ENCODE measurements at places on chromosomes 1 and 21. TPM values are rescaled to one million over a fixed set of nuclear protein-coding genes. Genes with fewer than 3 reads are reported as not detected.

FABP3 gene
- total RNA-seq: not detected

POTED gene
- not detected for total RNA-seq

KRTAP10-1 gene
- not detected for total RNA-seq

CA6 gene
- not detected for total RNA-seq

CENPF gene
- total RNA-seq: 120 TPM

BSND gene
- not detected for total RNA-seq

RPF1 gene
- 86.9 TPM for total RNA-seq

RUNX3 gene
- total RNA-seq: 22.6 TPM

RAP1GAP gene
- total RNA-seq: 13.4 TPM

KCNK2 gene
- 0.27 TPM for total RNA-seq

TINAGL1 gene
- total RNA-seq: 57.9 TPM

LCE1C gene
- not detected for total RNA-seq

COL9A2 gene
- total RNA-seq: 2.4 TPM

MROH7 gene
- 1.1 TPM for total RNA-seq

SLC44A5 gene
- 2.4 TPM for total RNA-seq

LYPD8 gene
- total RNA-seq: not detected

INKA2 gene
- total RNA-seq: 4.0 TPM

FCAMR gene
- not detected for total RNA-seq

DDR2 gene
- 0.84 TPM for total RNA-seq

GJC2 gene
- total RNA-seq: 0.76 TPM

LENEP gene
- total RNA-seq: 0.42 TPM

DMBX1 gene
- 4.3 TPM for total RNA-seq

DSCAM gene
- total RNA-seq: not detected

PCSK9 gene
- total RNA-seq: 39.6 TPM

USP33 gene
- total RNA-seq: 46.1 TPM

ERVH48-1 gene
- not detected for total RNA-seq

SPRR4 gene
- not detected for total RNA-seq

STUM gene
- not detected for total RNA-seq

RABGGTB gene
- 203 TPM for total RNA-seq

All from HCT116 (cell line).